Stimulated activated CD4-positive, alpha-beta T cell treated with anti-CD3 and anti-CD28 coated beads, Interleukin-1b, Interleukin-23, amount 100 ng/mL, for 1 hour (primary cell): ENCODE measurements at places on chromosomes 6 and 20.

GRCh38 chr20:4726710-4727397 lies 5.1 kb downstream of the PRND start:
- DNase-seq: no peak

DNA sequence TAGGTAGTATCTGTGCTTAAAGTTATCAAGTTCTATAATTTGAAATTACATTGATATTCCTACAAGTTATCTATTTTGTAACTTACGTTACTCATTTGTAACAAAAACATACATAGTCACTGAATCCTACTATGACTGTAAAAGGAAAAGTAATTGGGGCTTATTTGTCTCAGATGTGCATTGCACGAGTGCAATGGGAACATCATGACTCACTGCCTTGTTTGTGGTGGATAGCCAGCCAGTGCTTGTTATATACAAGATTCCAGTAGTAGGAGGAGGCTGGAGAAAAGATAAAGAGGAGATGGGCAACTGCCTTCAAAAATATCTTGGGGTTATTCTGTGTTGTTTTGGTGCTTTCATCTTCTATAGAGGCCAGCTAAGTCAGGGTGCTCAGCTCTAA lies 164.1 kb downstream of the RNF144B start:
- no peak for DNase-seq

DNA sequence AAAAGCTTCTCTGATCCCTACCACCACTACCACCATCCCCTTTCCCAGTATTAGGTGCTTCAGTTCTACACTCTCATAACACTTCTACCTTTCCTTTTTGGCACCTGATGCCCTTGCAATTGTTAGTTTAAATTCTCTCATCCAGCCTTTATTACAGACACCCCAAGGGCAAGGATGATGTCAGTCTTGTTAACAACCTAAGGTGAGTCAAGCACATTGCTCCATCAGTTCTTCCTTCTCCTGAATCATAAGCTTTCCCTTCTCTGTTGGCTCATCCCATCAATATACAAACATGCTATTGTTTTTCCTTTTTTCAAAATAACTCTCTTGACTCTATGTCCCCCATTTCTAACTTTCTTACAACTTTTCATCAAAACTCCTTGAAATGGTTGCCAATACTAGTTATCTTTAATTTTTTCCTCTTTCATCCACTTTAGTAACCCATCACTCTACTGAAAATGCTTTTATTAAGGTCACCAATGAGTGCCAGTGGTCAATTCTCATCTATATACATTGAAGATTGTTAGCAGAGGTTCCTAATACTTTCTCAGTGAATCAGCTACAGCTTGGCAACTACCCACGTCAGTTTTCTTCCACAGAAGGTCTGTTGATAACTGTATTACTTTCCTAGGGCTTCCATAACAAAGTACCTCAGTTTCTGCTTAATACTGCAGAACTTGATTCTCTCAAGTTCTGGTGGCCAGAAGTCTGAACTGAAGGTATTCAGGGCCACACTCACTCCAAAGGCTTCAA lies 97.1 kb upstream of the FLRT3 start:
- DNase-seq: no peak

DNA sequence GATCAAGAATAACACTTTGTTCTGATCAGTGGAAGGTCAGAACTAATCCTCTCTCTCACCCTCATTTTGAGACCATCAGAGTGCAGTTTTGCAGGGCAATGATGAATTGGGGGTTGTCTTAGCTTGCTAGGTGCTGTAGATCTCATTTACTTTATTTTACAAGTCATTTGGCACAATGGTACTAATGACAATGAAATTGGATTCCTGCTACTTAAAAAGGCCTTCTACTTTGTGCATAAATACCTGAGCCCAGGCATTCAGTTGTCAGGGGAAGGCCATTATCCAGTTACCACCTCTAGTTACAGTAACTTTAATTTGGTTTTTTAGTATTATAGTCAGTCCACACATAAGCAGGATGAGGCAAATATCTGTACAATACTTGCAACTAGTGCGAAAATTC lies 240.0 kb downstream of the HDGFL1 start:
- no peak for DNase-seq

- DNase-seq: no peak
These were observed 1025.0 kb upstream of the GJE1 start for GRCh38 chr6:141107591-141108160.
